Right lung (tissue), 10 donors: ENCODE measurements at places on chromosomes 11 and 22. TPM values are rescaled to one million over a fixed set of nuclear protein-coding genes. Genes with fewer than 3 reads are reported as not detected.

DNA sequence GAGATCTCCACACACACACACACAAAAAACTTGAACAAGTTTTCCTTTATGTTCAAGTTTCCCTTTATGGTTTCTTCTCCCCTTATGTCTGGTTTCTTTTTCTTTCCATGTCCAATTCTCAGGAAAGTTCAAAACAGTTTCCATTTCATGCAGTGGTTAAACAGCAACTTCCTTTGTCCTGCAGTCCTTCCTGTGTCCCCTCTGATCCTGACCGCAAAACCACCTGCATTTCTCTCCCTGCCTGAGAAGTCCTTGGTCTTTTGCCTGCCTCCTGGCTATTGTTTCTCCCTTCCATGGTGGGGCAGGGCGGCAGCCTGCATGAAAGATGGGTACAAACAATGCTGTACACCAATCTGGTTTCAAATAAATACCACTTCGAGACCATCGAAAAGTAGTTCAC is 58.3 kb upstream of the SORL1 start:
- DNase-seq = no peak

GRCh38 chr11:17673951-17674350 is 45.4 kb upstream of the MYOD1 start:
- DNase-seq = no peak

GRCh38 chr11:125564357-125564756 is 4.9 kb upstream of the EI24 start:
- no peak for DNase-seq

- DNase-seq = no peak
Observed at GRCh38 chr11:3126207-3126865, 38.8 kb downstream of the OSBPL5 start.

NCR3LG1 gene
- polyA plus RNA-seq = 0.61 TPM

GSTT2B gene
- 13.2 TPM for polyA plus RNA-seq
